ENCODE measurements at places on chromosomes 3 and 15. TPM values are rescaled to one million over a fixed set of nuclear protein-coding genes. Genes with fewer than 3 reads are reported as not detected.
A peak's percentile ranks its signal among the peaks of the same experiment; 100 is the strongest.

- DNase-seq: no peak
- peaks cover 8% of the 10 kb centered on the region for H3K27me3 ChIP-seq
- H3K4me3 ChIP-seq: no peak overlapping the region
- no peaks in the 10 kb centered on the region for H3K4me1 ChIP-seq
- H3K36me3 ChIP-seq: no peaks in the 10 kb centered on the region
Observed at GRCh38 chr3:167996514-167996913, 99.2 kb downstream of the GOLIM4 start.

- H3K4me3 ChIP-seq: no peak overlapping the region
- H3K4me1 ChIP-seq: no peaks in the 10 kb centered on the region
- peaks cover 6% of the 10 kb centered on the region for H3K36me3 ChIP-seq
- H3K27ac ChIP-seq: no peak overlapping the region
- H3K27me3 ChIP-seq: peaks cover 2% of the 10 kb centered on the region
Observed at GRCh38 chr3:16728770-16729745, 123.8 kb upstream of the DAZL start.

- no peaks in the 10 kb centered on the region for H3K27me3 ChIP-seq
- DNase-seq: no peak
- H3K4me3 ChIP-seq: no peak overlapping the region
- no peaks in the 10 kb centered on the region for H3K36me3 ChIP-seq
- H3K4me1 ChIP-seq: peaks cover 2% of the 10 kb centered on the region
Observed at GRCh38 chr3:53813229-53813628, 33.0 kb downstream of the CHDH start.

DNA sequence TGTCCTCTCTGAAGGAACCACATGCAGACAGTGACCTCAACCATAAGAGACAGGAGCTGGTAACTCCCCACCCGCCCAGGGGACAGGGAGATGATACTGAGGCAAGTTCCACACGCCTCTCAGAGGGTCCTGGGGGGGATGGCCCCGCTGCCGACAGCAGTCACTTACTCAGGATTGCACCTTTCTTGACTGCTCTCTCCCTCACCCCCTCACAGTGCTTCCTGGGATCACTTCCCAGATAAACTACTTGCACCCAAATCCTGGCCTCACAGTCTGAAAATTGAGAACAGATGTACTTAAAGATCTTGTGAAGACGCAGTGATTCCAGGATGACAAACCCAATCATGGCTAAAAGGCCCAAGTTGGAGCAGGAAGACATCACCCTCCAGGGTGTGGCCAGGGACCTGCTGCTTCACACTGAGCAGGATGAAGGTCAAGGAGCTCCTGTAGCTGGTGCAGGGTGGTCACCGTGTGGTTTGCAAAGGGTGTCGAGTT lies 207.6 kb downstream of the ADAMTS17 start:
- H3K27ac ChIP-seq: peak overlapping the region; percentile 22
- H3K4me1 ChIP-seq: peaks cover 4% of the 10 kb centered on the region
- H3K36me3 ChIP-seq: no peaks in the 10 kb centered on the region
- DNase-seq: no peak
- H3K4me3 ChIP-seq: no peak overlapping the region
- peaks cover 2% of the 10 kb centered on the region for H3K27me3 ChIP-seq

GRCh38 chr3:147405231-147406027 lies 914 bp downstream of the ZIC4 start:
- no peak for DNase-seq
- no peak overlapping the region for H3K4me3 ChIP-seq
- H3K27ac ChIP-seq: no peak overlapping the region
- H3K4me1 ChIP-seq: peaks cover 7% of the 10 kb centered on the region
- peaks cover 4% of the 10 kb centered on the region for H3K36me3 ChIP-seq

- H3K4me3 ChIP-seq: no peak overlapping the region
- H3K27me3 ChIP-seq: no peaks in the 10 kb centered on the region
- H3K4me1 ChIP-seq: peaks cover 22% of the 10 kb centered on the region
- H3K27ac ChIP-seq: peak overlapping the region; percentile 39
Observed at GRCh38 chr3:50655009-50655830, 19.5 kb upstream of the DOCK3 start.

- no peak overlapping the region for H3K4me3 ChIP-seq
- H3K36me3 ChIP-seq: no peaks in the 10 kb centered on the region
- H3K4me1 ChIP-seq: no peaks in the 10 kb centered on the region
Observed at GRCh38 chr3:167967257-167968036, 128.3 kb downstream of the GOLIM4 start.

- no peak for DNase-seq
- H3K4me3 ChIP-seq: no peak overlapping the region
- no peaks in the 10 kb centered on the region for H3K27me3 ChIP-seq
Observed at GRCh38 chr15:47511261-47511660, 206.0 kb upstream of the SEMA6D start.

- H3K27ac ChIP-seq: no peak overlapping the region
- peaks cover 45% of the 10 kb centered on the region for H3K27me3 ChIP-seq
- H3K4me1 ChIP-seq: peaks cover 29% of the 10 kb centered on the region
- no peaks in the 10 kb centered on the region for H3K36me3 ChIP-seq
- peak overlapping the region; percentile 73 for H3K4me3 ChIP-seq
- no peak for DNase-seq
Observed at GRCh38 chr15:74957476-74958035, 984 bp upstream of the RPP25 start.

The PLSCR5 gene
- total RNA-seq: not detected

The LSAMP gene
- not detected for total RNA-seq

The MB21D2 gene
- total RNA-seq: 4.3 TPM

The TTLL13 gene
- 0.47 TPM for total RNA-seq

All from activated naive CD8-positive, alpha-beta T cell treated with anti-CD3 and anti-CD28 coated beads, Interleukin-2, amount 10 ng/mL, durations not matched to agents 7 days and 5 days (primary cell).